NCI-H1436 treated with DMSO at 0.1 percent for 48 hours (cell line): ENCODE measurements at places on chromosomes 7 and 10.

DNA sequence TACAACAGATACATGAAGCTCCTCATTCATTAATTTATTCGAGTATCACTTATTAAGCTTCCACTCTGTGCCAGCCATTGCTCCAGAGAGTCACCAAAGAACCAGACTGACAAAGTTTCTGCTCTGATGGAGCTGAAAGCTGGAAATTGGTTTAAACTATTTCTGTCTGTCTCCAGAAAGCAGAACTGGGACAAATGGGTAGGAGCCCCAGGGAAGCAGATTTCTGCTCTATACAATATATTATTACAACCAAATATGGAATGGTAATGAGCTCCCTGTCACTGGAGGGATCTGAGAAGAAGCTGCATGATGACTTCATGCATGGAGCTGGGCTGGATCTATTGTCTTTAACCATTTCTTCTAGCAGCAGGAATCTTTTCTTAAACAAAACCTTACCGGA, 165.4 kb upstream of the ADO start:
- DNase-seq = no peak

- DNase-seq = no peak
Observed at GRCh38 chr10:86649471-86650150, 4.7 kb upstream of the OPN4 start.

- no peak for DNase-seq
Observed at GRCh38 chr10:23558361-23558799, 119.5 kb downstream of the OTUD1 start.

DNA sequence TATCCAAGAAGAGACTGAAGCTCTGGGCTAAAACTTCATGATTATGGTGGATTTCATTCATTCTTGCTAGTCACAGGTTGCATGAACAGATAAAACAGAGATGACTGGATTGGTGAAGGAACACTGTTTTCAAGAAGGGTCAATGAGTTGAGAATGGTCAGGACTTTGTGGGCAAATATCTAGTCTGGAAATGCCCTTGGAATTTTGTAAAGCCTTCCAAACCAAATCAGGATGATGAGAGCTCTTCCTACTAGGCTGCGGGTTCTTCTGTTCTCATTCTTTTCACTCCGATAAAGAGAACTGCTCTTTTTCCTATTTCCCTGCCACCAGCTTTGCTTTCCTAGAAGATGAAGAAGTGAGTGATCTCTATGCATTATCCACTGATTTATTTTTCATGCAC, 171.4 kb downstream of the ARID5B start:
- no peak for DNase-seq

- no peak for DNase-seq
Observed at GRCh38 chr10:61189912-61190311, 245.9 kb upstream of the RHOBTB1 start.

GRCh38 chr10:103691723-103692435, 163.5 kb downstream of the SH3PXD2A start:
- DNase-seq = no peak
